ENCODE measurements at places on chromosomes 16 and 17. TPM values are rescaled to one million over a fixed set of nuclear protein-coding genes. Genes with fewer than 3 reads are reported as not detected.

DNA sequence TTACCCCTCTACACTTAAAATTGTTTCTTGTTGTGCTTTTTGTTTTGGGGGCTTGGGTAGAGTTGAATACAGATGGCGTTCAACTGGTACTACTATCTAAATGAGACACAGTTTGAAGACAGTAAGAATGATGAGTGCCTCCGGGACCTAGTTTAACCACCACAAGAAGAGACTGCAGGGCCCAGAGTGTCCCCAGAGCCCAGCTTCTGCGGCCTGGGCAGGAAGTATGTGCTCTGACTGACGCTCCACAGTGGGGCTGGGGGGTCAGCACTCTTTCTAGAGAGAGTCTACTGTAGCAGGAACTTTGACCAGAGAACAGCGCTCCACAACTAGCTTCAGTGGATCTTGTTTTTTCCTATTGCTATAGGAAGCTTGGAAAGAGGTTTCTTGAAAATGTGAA is 174.0 kb downstream of the VPS53 start:
- H3K36me3 ChIP-seq, result peaks cover 29% of the 10 kb centered on the region
- H3K27ac ChIP-seq, result no peak overlapping the region
- no peak for DNase-seq
- H3K4me3 ChIP-seq, result no peak overlapping the region

The ZNF747 gene
- 3.9 TPM for total RNA-seq

DNA sequence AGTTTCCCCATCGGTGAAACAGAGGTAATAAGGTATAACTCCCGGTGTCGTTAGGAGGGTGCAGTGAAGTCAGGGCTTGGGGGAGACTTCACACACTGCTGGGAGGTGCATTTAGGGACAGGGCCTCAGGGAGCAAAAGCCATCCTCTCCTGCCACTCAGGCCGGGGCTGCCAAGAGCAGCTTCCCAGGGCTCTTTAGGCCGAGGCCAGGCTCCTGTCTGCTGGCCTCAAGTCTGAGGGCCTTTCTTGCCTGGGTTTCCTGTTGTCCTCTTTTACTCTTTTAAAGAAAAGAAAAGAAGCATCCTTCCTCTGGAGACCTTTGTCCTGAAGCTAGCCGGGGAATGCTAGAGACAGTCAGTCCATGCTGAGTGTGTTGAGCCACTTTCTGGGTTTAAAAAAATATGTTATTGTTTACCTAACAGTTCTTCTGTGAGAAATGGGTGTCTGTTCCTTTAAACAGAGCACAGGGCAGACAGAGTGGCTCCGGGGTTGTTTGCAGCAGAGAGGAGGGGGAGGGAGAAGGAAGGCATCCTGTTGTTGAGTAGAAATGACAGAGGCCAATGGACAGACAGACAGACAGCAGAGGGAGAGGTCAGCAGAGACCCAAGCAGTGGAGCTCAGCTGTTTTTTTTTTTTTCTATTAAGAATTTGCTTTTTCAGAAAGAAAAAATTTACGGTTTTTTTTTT is 79.1 kb downstream of the C17orf67 start:
- H3K27ac ChIP-seq, result peak overlapping the region; percentile 99
- DNase-seq, result peak; percentile 86
- H3K4me1 ChIP-seq, result peaks cover 76% of the 10 kb centered on the region

- H3K27ac ChIP-seq, result no peak overlapping the region
- DNase-seq, result no peak
- no peak overlapping the region for H3K4me3 ChIP-seq
- no peaks in the 10 kb centered on the region for H3K4me1 ChIP-seq
Observed at GRCh38 chr16:56977216-56977615, 12.1 kb upstream of the NLRC5 start.

- H3K27me3 ChIP-seq, result peaks cover 2% of the 10 kb centered on the region
- no peak overlapping the region for H3K4me3 ChIP-seq
- H3K36me3 ChIP-seq, result no peaks in the 10 kb centered on the region
- no peak for DNase-seq
- no peak overlapping the region for H3K27ac ChIP-seq
- H3K4me1 ChIP-seq, result peaks cover 33% of the 10 kb centered on the region
Observed at GRCh38 chr16:84931506-84931905, 79.8 kb downstream of the ZDHHC7 start.

Data from HFFc6 (cell line).